ENCODE measurements at places on chromosomes 7 and 10.

DNA sequence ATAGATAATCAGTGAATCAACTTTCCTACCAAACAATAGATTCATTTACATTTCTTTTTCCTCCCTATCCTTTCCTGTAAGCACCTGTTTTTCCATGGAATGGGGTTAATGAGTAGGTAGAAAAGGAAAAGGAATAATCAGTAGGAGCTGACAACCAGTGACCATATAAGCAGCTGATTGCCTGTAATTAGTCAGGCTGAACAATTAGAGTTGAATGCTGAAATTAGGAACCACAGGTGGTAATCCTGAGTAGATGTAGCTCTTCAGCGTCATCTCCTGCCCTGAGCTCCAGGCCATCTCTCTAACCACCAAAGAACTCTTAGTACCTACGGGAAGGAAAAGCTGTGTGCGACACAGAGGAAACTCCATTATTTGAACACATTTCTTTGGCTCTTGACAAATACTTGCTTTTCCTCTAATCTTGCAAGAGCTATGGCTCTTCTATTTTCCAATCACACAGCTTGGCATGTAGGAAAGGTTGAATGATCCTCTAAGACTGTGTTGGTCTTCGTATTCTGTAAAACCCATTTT, 63.8 kb downstream of the KLHDC10 start:
- DNase-seq: no peak

DNA sequence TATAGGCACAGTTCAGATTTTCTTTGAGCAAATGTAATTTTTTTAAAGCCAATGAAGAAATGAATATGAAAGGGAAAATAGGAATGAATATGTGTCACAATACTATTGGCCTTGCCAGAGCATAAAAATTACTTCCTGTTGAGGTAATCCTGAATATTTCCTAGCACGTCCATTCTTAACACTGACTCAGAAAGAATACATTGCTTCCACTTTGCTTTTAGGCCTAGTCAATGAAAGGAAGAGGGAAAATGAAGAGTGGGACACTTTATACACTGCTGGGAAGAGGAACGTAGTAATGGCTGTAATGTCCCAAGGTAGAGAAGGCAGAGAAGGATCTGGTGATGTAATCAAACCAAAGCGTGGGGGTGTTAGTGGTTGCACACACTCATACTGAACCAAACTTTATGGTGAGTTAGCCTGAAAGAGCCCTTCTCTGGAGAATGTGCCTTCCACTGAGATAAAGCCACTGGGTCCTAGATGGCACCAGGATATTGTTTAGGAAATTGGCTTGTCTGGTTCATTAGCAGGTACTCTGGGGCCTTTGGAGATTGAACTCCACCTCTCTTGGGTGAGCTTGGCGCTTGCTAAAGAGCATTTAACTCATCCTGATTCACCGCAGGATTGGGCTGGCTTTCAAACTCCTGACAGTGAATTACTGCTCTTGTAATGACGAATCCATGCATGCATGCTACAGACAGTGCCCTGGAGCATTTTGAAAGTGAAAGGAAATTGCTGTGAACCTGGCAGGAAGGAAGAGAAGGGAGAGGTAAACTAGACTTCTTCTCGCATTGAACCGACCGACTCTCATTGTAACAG, 254.9 kb downstream of the KIAA1217 start:
- no peak for DNase-seq

DNA sequence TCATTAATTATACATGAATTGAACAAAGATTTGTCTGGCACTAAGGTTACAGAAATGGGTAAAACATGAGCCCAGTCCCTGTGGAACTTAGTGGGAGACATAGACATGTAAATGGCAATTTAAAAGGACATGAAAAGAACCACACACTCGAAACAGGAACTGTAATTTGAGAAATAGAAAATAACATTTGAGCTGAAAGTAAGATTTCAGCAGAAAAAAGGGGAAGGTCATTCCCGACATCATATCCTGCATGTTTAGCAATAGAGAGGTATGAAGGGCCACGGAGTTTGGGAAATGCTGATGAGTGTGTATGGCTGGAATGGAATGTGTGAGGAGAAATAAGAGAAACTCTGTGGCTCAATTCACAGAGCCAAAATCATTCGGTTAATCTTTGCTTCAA, 175.4 kb upstream of the AHR start:
- no peak for DNase-seq

- DNase-seq: no peak
Observed at GRCh38 chr10:3048119-3049019, 19.0 kb upstream of the PFKP start.

DNA sequence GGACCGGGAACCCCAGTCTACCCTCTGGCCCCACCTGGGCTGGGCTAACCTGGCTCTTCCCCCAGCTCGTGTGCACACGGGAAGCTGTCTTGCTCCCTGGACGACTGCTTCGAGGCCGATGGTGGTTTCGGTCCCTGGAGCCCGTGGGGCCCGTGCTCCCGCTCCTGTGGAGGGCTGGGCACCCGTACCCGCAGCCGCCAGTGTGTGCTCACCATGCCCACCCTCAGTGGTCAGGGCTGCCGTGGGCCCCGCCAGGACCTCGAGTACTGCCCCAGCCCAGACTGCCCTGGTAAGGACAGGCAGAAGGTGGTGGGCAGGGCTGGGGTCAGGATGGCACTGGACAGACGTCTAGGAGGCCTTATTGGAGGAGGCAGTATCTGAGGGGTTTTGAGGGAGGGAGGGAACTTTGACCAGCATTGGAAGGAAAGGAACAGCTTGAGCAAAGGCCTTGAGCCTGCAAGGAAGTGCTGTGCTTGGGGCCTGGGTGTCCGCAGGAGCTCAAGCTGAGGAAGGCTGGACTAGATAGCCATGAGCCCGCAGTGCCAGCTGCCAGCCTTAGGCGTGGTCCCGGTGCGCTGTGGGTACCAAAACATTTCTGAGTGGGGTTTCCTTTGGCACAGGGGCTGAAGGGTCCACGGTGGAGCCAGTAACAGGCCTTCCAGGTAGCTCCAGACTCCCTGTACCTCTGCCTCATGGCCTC, 20.2 kb upstream of the ZNF862 start:
- DNase-seq: no peak

DNA sequence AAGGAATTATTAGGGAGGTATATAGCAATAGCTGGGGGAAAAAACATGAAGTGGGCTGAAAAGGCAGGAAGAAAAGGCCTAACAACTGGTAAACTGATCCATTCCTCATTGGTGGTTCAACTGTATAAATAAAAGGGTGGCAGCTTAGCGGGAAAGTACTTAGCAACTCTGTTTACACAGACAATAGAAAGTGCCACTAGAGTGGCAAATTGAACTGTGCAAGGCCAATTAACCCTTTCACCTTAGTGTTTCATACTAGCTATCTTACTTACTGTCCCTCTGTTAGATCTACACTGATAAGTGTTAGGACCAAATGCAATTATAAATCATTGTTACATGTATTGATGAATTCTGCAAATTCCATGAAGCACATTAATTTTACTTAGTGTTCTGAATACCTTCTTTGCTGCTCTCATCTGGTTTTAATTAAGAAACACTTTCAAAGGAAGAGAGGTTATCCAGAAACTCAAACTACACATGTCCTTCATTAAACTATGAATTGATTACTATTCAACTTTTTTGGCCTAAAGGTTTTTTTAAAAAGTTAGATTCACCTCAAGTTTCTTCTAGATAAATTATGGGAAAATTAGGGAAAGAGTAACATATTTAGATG, 28.0 kb downstream of the DNAJC1 start:
- no peak for DNase-seq

- no peak for DNase-seq
Observed at GRCh38 chr7:95250571-95250970, 73.8 kb downstream of the PON1 start.

GRCh38 chr7:23074443-23075261, 30.9 kb upstream of the KLHL7 start:
- no peak for DNase-seq

- no peak for DNase-seq
Observed at GRCh38 chr10:74919671-74920070, 93.3 kb downstream of the KAT6B start.

DNA sequence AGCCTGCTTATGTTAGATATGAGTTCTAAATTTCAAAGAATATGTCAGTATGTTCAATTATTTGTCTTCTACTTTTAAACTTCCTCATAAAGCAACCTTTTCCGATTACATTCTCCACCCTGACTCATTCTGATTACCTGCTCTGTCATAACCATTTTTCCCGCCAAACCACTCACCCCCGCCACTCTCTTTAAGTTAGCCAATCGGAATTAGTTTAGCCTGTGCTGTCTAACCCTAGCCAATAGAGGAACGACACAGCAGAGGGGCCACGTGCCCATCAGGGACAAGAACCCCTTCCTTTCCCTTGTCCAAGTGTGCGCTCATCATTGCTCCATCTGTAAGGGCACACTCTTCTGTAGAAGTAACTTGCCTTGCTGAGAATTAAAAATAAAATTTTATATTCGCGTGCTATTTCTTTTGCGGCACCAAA, 91.4 kb downstream of the CCDC71L start:
- DNase-seq: no peak

DNA sequence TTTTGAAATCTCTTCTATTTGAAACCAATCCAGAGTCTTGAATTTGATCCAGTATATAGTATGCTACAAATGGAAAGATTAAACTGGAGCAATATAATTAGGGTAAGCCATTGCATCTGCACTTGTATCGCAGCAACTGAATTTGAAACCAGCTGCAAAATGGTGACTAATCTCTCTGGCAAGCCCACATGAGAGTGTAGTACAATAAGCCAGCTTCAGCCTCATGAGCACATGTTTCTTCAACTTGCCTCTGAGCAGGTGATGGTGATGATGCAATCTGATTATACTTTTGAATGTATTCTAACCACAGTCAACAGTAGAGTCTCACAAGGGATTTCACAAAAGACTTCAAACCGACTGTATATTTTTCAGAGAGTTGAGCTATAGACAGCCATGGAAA, 829 bp upstream of the RPA3 start:
- DNase-seq: peak; percentile 29

DNA sequence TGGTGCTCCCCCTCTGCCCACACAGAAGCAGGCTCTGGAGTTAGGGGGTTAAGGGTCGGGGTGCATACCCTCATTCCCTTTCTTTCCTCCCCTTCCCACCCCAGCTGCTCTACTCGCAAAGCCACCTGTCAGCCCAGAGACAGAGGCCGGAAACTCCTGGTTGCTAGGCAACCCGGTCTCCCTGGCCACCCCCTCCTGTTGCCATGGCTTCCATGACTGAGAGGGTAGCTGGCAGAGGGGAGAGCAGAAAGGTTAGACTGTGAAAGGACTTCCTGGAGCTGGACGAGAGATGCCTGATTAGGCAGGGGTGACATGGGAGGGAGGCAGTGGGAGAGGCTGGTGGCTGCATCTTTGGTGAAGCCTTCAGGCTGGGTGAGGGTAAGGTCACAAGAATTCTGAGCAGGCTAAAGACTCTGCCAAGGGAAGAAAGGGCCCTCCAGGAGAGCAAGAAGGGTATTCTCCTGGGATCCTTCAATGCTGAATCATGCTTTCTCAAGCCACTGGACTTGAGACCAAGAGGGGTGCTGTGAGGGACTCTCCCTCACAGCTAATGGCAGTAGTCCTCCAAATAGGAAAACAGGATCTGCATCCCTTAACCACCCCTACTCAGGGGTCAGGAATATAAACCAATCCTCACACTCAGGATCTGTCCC, 5.4 kb downstream of the PSD start:
- DNase-seq: no peak

DNA sequence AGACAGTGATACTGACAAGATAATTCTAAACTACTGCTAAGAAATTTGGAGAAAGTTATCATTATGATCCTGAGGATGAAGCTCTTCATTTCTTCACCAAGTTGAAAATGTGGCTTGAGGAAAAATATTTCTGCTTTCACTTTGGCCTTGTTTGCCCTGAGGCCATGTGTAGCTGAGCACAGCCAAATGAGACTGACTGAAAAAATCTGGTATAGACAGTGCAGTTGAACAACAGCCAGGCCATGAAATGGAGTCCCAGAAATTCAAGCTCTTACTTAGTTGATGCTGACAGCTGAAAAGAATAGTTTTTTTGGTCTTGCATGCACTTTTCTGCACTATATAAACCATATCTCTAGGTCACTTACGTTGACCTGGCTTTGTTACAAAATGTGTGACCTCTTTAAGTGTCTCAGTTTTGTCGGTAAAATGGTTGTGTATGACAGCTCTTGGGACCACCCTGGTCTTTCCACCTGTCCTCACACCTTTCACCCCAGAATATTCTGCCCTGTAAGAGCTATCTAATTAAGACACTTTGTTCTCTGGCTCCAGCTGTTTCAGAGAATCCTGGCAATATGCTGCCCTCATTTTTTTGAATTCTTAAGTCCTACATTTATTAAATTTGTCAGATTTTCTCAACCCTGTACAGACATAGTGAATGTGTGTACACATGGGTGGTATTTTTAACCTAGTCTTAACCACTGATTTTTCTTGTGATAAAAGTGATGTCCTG, 91.3 kb downstream of the CD36 start:
- no peak for DNase-seq

GRCh38 chr10:119119400-119119799, 15.5 kb downstream of the DENND10 start:
- no peak for DNase-seq

- DNase-seq: no peak
Observed at GRCh38 chr10:45660876-45661411, 11.6 kb downstream of the ZFAND4 start.

DNA sequence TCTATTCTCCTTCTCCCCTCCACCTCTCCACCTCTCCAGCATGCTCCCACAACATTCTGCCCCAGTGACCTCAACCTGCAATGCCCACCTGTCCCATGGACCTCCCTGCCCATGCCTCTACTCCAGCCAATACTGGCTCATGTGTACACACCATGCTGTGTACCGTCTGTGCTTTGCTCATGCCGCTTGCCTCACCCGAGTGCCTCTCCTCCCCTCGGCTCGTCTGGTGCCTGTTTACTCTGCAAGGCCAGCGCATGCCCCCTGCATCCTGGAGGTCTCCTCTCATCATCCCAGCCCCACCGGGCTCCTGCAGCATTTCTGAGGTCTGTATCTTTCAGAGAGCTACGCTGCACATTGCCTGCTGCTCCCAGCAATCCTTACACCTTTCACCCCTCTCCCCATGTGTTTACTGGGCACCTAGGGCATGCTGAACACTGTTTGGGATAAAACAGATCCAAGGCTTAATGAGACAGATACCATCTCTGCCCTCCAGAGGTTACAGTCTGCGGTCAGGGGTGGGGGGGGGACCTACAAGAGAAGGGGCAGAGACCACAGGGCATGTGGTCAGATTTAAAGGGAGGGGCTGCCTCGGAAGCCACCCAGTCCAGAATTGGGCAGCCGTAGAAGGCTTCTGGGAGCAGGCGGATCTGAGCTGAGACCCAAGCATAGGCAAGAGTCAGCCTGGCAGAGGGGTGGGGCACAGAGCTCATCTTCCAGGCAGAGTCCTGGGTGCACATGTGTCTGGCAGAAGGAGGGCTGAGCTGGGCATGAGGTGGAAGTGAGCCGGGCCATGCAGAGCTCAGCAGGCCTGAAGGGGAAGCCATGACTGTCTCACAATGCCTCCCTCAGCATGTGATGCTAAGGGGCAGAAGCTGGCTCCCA, 29.6 kb upstream of the PSAP start:
- DNase-seq: no peak

DNA sequence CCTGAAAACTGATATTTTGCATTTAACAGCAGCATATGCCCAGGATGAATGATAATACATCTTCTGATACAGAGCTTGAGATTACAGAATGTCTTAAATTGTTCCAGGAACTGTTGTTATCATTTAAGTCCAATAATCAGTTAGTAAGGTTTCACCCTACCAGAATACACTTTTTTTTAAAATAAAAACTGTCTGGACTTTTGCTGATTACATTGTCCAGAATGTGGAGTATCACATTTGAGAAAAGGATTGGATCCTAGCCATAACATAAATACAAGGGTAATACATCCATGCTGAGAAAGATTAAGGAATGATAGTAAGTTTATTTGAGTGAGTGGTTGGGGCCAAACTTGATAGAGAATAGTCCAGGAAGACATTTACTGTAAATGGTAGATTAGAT, 71.0 kb downstream of the SEPTIN7 start:
- no peak for DNase-seq
